NCI-H446 treated with DMSO at 0.1 percent for 48 hours (cell line): ENCODE measurements at places on chromosomes 6 and 20.

DNA sequence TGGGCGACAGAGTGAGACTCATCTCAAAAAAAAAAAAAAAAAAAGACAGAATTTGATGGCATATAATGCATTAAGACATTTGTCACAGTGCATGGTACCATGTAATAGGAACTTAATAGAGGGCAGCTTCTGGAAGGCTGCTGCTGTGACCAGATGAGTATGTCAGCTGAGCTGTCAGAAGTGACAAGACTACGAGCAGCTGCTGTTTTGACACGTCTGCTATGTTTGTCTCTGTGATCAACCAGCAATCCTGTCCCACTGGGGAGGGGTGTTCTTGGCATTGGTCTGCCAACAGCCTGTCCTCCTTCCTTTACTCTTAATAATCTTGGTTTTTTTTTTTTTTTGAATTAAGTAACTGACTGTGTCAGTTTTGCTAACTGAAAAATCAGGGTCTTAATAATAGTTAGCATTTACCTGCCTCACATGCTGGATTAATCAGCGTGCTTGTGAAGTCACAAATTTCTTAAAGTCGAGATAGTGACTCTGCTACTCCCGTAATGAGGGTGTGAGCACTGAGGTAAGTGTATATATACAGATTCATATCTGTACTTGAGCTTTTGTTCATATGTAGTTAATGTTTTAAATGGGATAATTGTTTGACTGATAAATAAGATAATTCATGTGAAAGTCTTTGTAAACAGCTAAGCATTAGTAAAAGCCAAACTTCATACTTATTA is 152.4 kb downstream of the BMP2 start:
- no peak for DNase-seq

GRCh38 chr6:167855825-167856425 is 29.2 kb downstream of the AFDN start:
- DNase-seq, result no peak

DNA sequence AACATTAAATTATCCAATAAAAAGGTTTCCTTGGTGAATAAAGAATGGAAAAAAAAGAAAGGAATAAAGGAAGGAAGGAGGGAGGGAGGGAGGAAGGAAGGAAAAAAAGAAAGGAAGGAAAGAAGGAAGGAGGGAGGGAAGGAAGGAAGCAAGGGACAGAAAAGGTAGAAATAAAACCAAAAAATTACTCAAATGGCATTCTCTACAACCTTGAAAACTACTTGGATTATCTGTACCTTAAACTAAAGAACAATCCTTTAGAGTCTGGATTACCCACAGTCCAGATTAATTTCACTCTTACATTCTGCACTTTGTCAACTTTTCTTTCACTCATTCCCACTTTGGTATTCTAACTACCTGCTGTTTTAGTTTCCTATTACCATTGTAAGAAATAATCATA is 361.8 kb upstream of the ADGRB3 start:
- no peak for DNase-seq

DNA sequence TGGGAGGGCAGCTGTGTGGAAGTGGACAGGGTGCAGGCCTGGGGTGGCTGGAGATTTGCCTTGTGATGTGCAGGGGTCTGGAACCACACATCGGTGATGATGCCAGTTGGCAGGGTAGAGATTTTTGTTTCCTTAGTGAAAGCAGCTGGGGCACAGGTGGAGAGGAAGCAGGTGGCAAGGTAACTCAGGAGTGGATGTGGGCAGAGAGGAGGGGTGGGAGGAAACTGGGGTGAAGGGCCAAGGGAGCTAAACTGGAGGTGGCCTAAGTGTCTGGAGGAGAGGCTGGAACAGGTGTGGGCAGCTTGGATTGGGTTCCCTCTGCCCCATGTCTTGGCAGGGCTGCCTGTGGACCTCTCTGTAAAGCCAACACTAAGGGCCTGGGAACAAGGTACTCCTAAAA is 4.7 kb upstream of the SCUBE3 start:
- no peak for DNase-seq

GRCh38 chr6:17276766-17277165 is 4.4 kb upstream of the RBM24 start:
- no peak for DNase-seq

- no peak for DNase-seq
These were observed 139.7 kb upstream of the PTPRK start for GRCh38 chr6:128659878-128660622.

DNA sequence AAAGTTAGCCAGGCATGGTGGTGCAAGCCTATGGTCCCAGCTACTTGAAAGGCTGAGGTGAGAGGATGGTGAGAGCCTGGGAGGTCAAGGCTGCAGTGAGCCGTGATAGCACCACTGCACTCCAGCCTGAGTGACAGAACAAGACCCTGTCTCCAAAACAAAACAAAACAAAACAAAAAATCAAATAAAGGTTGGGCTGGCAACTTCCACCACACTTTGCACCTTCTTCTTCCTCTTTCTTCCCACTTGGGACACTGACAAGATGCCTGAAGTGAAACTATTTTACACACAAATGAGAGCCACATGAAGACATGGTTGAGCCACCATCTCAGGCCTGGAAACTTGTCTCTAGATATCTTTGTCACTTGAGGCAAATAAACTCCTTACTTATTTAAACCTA is 53.8 kb upstream of the CCDC28A start:
- no peak for DNase-seq

DNA sequence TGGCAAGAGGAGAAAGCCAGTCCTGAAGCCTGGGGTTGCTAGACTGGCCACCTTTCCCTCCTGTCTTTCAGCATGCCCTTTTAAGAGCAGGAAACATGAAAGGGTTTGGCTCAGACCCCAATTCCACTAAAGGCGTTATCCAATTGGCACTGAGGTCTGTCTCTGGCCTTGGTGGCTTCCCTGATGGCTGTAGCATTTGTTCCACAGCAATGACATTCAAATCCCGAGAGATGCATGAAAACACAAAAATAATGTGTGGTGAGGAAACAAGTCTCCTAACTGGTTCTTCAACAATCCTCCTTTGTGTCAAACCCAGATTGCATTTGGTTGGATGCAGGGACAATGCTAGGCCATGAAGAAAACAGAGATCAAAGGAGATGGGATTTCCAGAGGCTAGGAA is 56.5 kb upstream of the ADTRP start:
- no peak for DNase-seq

- no peak for DNase-seq
These were observed 37.4 kb upstream of the DSP start for GRCh38 chr6:7504041-7504440.

DNA sequence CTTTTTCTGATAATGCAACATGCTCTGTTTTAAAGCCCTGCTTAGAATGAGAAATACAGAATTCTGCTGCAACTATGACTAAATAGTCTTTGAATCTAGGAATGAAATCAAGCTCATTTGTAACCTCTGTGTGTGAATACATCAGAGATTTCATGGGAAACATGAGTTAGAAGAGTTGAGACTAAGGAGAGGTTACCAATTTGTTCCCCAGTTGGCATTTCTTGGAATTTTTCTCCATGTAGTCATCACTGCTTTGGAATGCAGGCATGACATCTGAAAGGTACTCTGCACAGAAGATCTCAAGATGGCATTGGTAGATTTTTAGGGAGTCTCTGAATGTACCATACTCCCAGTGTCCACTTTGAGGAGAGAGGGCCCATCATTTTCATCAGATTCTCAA is 237.2 kb downstream of the TFAP2A start:
- no peak for DNase-seq

DNA sequence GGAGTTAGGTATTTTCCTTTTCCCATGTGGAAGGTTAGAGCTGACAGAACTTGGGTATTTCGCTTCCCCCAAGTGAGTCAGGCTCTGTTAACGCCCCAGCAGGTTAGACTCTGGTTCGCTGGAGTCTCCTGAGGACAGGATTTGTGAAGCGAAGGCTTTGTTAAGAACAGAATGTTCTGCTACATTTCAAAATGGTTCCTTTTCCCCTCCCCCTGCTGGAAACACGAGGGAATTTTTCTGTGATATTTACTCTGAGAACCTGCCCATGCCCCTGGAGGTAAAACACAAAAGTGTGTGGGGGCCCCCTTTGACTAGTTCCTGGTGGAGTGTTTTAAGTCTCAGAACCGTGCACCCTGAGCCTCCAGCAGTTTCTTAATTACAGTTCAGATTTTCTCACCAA is 731.4 kb upstream of the CITED2 start:
- no peak for DNase-seq

- DNase-seq, result no peak
These were observed 129.0 kb upstream of the SGK1 start for GRCh38 chr6:134446896-134447295.

- DNase-seq, result no peak
These were observed 345.2 kb downstream of the FARS2 start for GRCh38 chr6:5606546-5606945.

DNA sequence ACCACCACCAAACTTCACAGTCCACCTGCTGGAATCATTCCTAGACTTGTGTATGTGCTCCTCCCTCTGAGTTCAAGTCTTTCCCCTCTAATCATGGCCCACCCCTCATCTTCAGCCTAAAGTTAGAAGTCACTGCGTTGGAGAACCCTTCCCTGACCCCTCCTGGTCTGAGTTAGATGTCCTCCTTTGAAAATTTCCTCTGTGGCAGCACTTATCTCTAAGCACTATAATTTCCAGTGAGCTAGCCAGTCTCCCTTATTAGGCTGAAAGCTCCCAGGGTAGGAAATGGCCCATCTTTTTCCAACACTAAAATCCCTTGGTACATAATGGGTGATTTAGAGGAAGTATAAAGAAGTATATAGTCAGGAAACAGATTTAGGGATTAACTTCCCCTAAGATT is 63.2 kb downstream of the SESN1 start:
- no peak for DNase-seq

DNA sequence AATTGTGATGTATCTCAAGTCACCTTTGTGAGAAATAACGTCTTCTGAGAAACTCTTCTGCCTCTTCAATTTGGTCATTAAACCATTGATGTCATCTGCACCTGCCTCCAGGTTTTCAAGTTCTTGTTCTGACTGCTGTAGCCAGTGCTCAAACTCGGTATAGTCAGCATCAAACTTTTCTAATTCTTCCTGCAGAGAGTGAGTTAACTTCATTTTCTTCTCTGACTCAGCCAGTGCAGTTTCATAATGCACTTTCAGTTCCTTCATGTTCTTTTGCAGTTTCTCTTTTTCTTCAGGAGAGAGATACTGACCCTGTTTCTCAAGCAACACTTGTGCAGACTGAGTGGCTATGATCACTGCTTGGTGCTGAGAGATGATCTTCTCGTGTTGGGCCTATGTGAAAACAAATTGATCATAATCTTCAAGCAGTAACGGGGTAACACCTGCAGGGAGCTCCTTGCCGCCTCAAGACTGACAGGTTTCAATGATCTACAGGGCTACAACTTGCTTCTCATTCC is 48.8 kb downstream of the DST start:
- DNase-seq, result no peak

DNA sequence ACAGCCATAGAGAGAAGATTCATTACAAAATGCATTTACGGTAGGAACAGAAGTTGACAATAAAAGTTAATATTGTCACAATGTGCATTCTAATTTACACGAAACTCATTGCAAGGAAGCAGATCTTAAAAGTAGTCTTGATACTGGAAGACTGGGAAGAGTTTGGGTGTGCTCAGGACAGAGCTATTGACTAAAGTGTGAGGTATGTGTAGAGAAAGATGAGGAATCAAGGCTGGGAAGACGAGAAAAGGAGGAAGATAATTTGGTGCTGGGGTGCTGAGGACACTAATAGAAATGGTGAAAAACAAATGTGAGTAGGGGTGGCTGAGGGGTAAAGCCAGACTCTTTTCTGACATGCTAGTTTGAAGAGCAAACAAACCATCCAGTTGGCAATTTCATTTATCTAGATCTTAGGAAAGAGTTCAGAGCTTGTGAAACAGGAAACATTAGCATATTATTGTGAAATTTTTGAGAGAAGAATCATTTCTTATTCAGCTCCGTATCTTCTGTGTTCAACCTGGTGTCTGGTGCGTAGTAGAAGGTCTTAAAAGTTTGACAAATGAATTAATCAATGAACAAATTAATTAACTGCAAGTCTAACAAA is 72.7 kb downstream of the ELOVL4 start:
- no peak for DNase-seq

DNA sequence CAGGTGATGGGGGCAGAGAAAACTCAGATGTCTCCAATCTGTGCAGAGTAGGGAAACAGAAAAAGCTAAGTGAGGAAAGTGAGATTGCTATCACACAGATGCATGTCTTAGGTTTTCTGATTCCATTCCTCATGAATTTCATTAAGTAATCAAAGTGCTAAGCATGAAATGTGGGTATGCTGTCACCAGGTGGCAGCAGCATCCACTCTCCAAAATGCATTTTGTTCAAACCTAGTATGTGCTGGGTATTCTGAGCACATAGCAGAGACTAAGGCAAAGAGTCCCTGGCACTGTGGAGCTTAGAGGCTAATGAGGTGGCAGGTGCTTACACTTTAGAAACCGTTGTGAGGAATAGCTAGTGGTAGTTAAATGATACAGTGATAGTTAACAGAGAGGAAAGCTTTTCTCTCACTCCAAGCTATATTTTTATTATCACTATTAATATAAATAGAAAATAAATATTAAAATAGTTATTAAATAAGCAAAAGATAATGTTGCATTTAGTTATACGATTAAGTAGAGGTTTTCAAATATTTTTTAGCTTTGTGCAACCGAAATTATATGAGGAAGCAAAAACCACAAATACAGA is 179.5 kb downstream of the CDH26 start:
- DNase-seq, result peak; percentile 21

GRCh38 chr6:155196911-155197310 is 66.9 kb upstream of the CLDN20 start:
- no peak for DNase-seq

GRCh38 chr6:170087941-170088581 is 202.8 kb downstream of the DLL1 start:
- no peak for DNase-seq

GRCh38 chr6:63261820-63262219 is 50.6 kb downstream of the FKBP1C start:
- no peak for DNase-seq

DNA sequence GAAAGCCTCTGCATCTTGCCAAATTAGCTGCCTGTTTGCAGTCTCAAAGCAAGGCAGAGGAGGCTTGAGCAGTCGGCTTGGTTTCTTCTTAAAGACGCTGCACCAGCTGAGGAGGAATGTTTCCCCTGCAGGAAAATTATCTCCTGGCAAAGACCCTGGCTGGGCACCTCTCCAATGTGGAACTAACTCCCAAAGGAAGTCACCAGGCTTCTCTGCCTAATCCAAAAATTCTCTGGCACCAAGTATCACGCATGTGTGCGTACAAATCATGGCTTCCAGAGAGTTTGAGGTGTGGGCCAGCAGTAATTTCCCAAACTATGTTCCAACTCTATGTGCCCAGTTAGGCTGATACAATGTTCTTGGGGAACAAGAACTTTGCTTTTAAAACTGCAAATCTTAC is 176.2 kb downstream of the KIF16B start:
- peak; percentile 84 for DNase-seq
